ENCODE measurements at places on chromosomes 12 and 14. TPM values are rescaled to one million over a fixed set of nuclear protein-coding genes. Genes with fewer than 3 reads are reported as not detected.

DIO2 gene
- total RNA-seq, result 0.79 TPM

USP44 gene
- total RNA-seq, result 0.18 TPM

TSHR gene
- not detected for total RNA-seq

CCDC177 gene
- total RNA-seq, result not detected

PLEKHH1 gene
- 0.65 TPM for total RNA-seq

WNT5B gene
- total RNA-seq, result 74.4 TPM

RAD51AP1 gene
- total RNA-seq, result 3.8 TPM

AQP2 gene
- not detected for total RNA-seq

- no peak for DNase-seq
These were observed 1.5 kb downstream of the PLEKHA5 start for GRCh38 chr12:19131025-19131444.

DNA sequence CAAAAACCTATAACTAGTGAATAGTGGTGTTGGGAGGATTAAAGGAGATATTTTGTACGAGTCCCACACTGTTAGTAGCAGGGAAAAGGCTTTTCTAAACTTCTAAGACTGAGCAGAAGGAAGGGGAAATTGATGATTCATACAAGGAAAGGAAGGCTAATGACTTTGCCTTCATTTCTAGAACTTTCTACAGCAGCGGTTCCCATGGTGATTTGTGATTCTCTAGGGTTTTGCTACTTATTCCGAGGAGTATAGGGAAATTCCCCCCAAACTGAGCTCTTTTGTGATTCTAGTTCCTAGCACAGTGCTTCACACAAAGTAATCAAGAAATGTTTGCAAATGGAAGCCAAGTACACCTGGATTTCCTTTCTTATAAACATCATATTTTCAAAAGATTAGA lies 23.8 kb upstream of the PWP1 start:
- DNase-seq, result no peak

- DNase-seq, result no peak
These were observed 150.7 kb downstream of the CAND1 start for GRCh38 chr12:67419810-67420209.

- DNase-seq, result no peak
These were observed 772.5 kb upstream of the ALG10B start for GRCh38 chr12:37543966-37544668.

DNA sequence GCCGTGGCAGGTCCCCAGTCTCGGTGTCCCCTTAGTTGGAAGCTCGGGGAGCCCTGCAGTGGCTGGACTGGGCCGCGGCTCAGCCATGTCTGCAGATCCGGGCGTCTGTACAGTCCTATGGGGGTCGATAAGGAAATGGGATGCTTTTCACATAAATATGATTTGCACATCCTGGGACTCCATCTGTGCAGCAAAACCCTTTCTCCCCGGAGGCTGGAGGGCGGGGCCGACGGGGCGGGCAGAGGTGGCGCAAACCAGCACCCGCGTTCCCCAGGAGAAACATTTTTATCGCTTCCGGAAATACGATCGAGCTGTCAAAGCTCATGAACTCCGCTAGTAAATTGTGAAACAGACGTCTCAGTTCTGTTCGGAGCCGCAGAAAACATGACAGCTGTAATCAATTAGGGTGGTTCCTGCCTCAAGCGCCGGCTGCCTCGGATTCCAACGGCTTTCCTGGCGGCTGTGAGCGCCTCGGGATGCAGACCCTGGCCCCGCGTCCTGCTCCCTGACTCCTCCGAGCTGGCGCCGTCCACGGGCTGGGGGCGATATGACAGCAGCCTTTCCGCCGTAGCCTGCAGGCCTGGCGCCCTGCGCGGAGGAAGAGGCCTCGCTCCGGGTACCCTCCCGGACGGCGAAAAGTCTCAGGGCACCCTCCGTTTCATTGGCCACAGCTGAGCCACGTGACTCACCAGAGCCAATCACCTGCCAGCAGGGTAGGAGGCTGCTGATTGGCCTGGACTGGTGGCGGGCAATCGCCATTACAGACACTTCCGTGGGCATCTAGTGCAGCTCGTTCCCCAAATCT lies 23.0 kb downstream of the DIO3 start:
- DNase-seq, result peak; percentile 71

DNA sequence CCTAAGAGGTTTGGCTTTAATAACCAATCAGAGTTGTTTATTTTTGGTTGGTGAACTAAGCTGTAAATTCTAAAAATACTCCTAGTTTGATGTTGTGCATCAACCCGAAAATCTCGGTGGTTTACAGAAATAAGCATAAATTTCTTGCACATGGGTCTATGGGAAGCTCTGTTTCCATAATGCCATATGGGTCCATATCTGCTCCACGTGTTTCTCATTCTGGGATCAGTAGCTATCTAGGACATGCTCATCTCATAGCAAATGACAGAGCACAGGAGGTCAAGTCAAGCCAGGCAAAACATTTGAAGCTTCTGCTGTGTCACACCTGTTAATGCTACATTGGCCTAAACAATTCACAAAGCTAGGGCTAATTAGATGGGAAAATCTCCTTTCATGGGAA lies 23.1 kb downstream of the NUP37 start:
- DNase-seq, result no peak

DNA sequence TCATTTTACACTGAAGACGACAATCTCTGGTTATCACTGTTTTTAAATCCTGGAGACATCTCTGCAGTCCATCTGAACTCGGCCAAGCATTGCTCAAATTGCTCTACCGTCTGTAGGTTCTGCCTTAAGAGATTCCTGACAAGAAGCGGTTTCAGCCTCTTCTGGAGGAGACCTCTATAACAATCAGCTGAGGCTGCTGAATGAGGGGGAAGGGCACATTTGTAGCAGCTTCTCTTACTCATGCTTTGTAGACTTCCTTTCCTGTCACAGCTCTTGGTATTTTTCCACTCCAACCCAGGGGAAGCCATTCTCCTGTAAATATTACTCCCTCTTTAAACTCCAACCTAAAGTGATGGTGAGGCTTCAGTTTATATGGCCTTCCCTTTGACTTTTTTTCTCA lies 3.0 kb downstream of the ARG2 start:
- DNase-seq, result no peak

DNA sequence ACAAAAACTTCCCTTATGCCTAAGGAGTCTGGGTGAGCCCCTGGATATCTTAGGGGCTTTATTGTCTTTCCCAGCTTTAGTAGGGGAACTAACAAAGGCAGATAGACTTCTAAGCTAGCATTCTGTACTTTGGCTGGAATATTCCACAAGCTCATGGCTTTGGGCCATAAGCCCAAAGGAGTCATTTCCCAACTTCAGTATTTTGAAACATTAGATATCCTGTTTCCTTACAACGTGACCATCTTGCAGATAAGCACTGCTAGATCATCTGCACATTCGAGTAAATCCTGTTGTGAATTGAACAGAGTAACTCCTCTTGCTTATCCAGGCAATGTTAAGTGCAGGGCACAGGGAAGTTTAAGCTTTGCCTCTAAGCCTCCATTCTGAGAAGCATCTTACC lies 70.6 kb upstream of the ACTN1 start:
- no peak for DNase-seq

DNA sequence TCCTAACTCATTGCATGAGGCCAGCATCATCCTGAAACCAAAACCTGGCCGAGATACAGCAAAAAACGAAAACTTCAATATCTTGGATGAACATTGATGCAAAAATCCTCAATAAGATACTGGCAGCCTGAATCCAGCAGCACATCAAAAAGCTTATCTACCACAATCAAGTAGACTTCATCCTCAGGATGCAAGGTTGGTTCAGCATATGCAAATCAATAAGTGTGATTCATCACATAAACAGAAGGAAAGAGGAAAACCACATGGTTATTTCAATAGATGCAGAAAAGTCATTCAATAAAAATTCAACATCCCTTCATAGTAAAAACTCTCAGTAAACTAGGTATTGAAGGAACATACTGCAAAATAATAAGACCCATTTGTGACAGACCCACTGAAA lies 56.5 kb upstream of the PPFIA2 start:
- DNase-seq, result no peak

DNA sequence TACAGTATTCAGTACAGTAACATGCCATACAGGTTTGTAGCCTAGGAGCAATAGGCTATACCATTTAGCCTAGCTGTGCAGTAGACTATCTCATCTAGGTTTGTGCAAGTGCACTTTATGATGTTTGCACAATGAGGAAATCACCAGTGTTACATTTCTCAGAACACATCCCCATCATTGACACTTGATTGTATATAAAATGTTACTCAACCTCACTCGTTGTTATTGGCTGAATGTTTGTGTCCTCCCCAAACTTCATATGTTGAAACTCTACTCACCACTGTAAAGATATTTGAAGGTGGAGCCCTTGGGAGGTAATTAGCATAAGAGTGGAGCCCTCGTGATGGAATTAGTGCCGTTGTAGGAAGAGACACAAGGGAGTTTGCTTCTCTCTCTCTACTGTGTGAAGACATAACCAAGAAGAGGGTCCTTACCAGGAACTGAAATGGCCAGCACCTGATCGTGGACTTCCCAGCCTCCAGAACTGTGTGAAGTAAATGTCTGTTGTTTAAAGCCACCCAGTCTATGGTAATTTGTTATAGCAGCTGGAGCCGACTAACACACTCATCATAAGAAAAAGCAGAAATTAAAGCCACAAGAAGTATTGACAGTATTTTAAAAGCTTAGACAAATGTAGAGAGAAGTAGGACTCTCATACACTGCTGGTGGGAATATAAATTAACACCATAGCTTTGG lies 3.2 kb upstream of the MED13L start:
- DNase-seq, result no peak

DNA sequence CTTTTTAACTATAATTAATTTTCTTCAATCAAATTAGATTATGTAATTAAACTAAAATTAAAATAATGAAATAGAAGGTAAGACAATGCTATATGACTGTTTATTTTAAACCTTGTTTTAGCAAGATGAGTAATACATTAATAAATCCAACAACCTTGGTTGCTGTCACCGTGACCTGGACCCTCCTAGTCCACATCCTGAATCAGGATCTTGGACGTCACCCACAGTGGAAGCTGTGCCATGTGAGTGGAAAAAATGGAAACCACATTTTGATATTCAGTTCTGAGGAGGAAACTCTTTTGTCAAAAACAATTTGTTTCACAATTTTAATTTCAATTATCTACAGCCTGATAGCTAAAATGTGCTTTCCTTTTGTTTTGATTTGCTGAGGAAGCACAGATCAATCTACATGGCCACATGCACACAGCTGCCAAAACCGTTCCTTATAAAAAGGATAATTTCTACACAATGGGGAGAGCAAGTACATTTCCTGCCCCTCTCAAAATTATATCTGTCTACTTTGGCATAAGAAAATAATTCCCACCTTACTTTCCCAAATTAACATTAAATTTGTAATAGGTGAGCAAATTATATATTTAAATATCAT lies 255.5 kb downstream of the RASSF9 start:
- no peak for DNase-seq

DNA sequence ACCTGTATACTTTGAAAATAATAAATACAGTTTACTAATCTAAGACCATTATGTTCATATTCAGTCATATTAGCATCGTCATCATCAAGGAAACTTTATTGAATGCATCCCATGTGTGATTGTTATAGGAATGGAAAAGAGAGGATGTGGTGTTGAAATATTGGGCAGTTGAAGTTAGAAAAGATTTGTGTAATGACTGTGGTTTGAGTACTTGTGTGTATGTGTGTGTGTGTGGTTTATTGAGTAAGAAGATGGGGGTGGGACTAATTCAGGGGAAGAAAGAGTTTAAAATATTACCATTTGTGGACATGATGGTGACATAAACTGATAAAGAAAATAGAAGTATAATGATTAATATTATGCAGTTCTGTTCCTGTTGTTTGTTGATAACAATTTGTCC lies 238.7 kb upstream of the SEL1L start:
- DNase-seq, result no peak

DNA sequence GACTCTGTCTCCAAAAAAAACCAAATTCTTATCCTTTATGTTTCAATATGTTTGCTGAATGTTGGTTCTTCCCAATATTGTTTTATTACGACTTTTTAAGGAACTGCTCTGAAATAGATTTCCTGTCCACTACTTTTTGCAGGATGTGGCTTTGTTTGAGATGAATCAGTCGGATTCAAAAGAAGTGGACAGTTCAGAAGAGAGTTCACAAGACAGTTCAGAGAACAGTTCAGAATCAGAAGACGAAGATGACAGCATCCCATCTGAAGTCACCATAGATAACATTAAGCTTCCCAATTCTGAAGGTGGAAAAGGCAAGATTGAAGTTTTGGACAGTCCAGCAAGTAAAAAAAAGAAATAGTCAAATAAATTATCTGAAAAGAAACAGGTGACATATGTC lies 8.2 kb downstream of the NOPCHAP1 start:
- no peak for DNase-seq

All from chondrocyte (in vitro differentiated cells).